ENCODE measurements at places on chromosomes 5 and 9.

GRCh38 chr9:124835026-124835557 lies 18.2 kb upstream of the WDR38 start:
- no peak for DNase-seq

DNA sequence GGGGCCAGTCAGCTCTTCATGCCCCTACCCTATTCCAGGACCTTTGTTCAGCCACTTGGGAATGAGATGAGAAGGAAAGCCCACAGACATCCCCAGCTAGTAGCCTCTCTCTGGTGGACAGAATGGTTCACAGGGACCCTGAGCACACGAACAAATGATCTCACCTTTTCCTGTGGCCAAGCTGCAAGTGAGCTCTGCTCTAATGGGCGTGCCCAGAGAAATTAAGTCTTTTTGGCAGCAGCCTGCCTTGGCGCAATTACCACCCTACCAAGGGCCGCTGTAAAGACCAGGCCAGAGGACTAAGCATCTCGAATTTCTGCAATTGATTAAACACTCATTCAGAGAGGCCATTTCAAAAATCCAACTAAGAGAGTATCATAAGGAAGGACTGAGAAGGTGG lies 56.0 kb downstream of the WHRN start:
- no peak for DNase-seq

GRCh38 chr9:94002316-94003140 lies 47.4 kb upstream of the BARX1 start:
- DNase-seq = no peak

DNA sequence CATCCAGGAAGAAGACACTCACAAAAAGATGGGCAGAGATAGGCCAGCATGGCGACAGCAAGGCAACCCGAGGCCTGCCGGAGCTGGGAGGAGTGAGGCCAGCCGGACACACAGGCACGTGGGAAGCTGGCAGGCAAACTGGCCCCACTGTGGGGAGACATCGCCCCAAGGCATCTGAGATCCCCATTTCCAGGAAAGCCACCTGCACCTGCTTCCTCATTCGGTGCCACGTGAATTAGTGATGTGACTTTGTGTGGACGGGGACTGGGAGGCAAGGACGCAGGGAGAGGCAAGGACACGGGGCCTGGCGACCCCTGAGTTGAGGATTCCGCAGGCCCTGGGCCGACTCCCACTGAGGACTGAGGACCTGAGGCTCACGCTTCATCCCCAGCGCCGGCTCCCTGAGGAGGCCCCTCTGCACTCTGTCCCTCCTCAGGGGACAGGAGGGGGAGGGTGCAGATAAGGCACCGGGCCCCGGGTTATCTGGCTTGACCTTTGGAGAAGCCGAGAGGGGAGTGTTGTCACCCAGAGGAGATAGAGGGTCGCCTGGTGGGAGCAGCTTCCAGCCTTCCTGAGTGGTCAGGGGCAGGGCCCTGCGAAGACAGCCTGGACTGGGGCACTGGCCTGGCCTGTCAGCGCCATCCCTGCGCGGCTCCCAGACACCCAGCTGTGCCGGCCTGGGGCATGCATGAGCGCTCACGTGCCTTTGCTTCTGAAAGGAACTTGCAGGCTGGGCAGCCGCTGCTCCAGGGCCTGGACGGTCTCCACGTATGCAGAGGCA lies 39.7 kb downstream of the NDUFS6 start:
- DNase-seq = no peak

DNA sequence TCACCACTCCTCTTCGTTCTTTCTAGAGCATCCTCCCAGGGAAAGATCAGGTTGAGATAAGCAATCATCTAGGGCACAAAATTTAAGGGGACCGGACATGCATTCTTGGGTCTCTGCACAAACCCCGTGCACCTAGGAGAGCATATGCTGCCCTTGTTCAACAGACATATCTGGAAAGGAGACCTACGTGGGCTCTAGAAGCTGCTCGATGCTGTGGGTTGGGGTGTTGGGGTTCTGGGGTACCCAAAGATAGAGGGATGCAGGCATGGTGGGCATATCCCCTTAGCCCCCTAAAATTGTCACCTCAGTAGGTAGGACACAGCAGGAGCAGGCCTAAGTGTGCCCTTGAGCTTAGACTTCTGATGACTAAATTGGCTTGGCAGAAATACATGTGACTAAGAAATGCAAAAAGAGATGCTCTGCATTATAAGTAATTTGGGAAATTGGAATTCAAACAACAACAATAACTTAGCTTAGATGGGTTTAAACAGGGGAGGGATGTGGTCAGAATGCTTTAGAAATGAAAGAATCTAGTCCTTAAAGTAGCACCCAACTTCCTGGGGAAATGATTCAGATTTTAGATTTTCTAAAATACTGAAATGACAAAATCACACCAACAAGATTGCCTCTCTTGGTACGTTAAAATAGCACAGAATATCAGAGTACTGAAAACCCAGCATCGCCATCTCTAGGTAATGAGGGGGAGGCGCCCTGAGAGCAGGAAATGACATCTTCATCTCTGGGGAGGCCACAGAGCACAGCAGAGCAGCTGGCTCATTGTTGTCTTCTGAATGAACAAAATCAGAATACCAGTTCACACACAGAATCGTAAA lies 172.3 kb downstream of the GNA14 start:
- DNase-seq = no peak

DNA sequence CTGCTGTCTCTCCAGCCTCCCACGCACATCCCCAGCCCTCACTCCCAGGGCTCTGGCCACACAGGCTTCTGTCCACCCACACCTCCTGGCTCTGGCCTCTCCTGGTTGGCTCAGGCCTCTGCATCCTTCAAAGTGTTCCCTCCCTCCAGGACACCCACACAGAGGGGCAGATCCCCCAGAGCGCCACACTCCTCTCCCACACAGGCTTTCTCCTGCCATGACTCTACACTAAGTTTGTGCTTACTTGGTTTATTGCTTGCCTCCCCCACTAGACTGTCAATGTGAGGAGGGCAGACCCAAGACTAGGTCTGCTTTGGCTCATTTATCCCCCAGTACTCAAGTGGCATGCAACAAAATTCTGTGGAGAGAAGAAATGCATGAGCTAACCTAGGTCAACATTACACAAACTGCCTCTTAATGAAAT lies 67.0 kb upstream of the SPOCK1 start:
- no peak for DNase-seq

- DNase-seq = no peak
Measured at GRCh38 chr5:1654786-1655495, 131.2 kb upstream of the LPCAT1 start.

DNA sequence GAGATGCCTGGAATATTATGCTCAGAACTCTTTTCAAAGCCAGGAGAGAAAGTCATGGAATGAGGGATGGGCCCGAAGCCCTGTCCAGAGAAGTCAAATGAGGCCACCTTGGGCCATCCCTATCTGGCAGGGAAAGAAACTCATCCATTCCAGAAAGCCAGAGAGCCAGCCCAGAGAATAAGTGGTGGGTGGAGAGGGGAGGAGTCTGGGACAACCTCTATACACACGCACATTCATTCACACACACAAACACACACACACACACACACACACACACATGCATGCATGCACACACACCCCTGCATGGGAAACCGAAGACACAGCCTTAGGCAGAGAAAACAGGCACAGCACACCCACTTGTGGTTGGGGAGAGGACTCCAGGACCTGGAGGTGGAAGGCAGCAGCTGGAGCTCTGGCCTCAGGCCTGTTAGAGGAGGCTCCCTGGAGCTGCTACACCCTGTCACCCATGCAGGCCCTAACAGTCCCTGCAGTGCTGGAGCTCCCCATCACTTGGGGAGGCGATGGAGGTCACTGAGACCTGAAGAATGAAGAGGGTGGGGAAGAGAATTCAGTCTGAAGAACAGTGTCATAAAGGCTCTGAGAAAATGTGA lies 38.0 kb downstream of the TGFBI start:
- DNase-seq = no peak

GRCh38 chr5:78527054-78527859 lies 121.3 kb downstream of the LHFPL2 start:
- DNase-seq = no peak

- no peak for DNase-seq
Measured at GRCh38 chr5:36373527-36374086, 71.9 kb upstream of the RANBP3L start.

GRCh38 chr9:131186622-131187021 lies 61.2 kb downstream of the NUP214 start:
- DNase-seq = no peak

DNA sequence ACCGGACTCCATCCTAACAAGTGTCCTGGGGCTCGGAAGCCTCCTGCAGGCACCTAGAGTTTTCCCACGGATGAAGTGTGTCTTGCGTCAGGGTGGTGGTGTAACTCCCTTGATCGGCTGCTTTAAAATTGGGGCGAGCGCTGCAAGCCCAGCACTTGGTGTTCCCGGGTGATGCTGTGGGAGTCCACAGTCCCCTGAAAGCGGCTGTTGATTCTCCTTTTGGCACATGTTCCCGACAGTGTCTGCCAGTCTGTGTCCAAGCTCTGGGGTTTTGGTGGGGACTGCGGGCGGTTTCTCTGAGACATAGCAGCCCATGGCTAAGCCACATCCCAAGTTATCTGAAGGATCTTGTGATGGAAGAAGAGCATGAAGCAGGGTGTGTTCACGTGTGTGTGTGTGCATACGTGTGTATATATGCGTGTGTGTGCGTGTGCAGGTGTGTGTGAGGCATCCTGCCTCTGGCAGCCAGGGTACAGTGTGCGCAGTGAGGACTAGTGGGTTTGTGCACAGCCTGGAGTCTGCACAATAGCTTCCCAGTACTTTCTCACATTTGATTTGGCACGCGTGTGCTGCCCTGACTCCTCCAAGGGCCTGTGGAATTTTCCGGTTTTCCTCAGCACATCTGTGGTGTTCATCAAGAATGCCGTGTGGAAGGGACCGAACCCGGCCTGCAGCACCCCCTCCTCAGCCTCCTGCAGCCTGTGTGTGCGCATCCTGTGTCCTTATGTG lies 16.9 kb downstream of the SLC25A48 start:
- no peak for DNase-seq

GRCh38 chr5:73558950-73559349 lies 6.5 kb downstream of the ANKRA2 start:
- no peak for DNase-seq

DNA sequence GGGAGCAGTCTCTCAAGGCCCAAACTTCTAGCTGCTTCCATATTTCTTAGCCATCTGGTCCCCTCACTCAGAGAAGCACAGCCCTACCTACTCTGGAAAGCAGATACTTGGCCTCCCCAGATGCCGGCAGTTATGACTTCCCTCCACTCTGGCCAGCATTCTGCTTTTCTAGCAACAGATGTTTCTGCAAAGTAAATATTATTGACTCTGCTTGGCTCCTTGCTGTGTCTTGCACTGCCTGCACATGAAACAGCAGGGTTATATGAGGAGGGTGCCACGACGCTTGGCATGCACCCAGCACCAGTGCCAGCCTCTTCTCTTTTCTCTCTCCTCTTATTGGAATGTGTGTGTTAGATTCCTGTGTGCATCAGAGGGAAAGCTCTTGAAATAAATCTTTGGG lies 99.7 kb downstream of the ARHGAP26 start:
- DNase-seq = no peak

- DNase-seq = no peak
Measured at GRCh38 chr5:107168848-107169752, 501.6 kb downstream of the EFNA5 start.

DNA sequence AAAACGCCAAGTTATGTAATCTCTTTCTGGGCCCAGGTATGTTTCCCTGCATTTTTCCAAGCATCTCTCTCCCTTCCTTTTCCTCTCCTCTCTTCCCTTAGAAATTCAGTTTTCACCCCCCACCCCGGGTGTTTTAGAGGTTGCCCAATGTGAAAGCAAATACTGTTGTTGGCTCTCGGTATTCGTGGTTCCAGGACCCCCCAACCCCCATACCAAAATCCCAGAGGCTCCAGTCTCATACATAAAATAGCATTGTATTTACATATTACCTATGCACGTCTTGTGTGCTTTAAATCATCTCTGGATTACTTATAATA lies 48.8 kb downstream of the ACER2 start:
- DNase-seq = no peak

GRCh38 chr9:131590907-131591844 lies 45.9 kb downstream of the PRRT1B start:
- peak; percentile 57 for DNase-seq

GRCh38 chr5:110338341-110339083 lies 388.0 kb downstream of the TMEM232 start:
- no peak for DNase-seq

DNA sequence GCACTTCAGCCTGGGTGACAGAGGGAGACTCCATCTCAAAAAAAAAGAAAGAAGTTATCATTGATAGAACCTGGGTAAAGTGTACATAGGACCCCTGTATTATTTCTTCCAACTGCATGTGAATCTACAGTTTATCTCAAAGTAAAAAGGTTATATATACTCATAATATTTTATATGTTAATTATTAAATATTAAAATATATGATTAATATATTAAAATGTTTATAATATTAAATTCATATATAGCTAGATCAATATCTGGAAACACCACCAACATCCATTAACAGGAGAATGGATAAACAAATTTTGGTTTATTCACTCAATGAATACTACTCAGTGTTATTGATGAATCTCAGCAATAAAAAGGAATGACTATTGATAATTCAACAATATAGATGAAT lies 19.7 kb downstream of the C5orf15 start:
- no peak for DNase-seq

DNA sequence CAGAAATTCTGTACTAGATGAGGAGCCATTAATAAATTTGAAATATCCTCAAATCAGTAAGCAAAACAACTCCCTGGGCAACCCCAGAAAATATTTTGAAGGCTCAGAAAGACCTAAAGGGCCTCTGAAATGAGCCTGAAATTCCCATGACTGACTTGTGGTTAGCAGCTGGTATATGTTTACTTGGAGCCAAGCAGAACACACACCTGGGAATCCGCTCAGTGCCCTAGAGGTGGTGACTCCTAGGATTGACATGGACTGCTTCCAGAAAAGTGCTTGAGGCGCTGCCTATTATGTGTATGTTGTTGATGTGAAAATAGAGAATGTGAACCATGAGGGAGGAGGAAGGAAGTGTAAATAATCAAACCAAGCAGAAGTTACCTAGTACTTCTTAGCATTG lies 14.7 kb downstream of the RFK start:
- DNase-seq = no peak

DNA sequence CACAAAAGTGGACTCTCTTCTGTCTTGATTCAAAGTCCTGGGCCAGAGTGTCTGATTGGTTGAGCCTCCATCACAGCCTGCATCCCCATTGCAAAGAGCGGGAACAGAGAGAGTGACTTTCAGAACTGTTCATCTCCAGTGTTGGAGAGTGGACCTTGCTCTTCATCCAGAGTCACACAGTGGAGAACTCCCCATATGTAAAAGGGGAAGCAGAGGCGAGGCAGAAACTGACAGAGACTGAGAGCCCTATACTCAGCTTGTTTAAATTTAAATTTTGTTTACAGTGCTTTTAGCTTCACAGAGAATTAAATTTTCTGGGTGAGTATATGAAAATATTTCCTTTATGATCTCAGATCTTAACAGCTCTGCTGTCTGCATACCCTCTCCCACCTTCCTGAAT lies 70.0 kb upstream of the SSBP2 start:
- DNase-seq = no peak

DNA sequence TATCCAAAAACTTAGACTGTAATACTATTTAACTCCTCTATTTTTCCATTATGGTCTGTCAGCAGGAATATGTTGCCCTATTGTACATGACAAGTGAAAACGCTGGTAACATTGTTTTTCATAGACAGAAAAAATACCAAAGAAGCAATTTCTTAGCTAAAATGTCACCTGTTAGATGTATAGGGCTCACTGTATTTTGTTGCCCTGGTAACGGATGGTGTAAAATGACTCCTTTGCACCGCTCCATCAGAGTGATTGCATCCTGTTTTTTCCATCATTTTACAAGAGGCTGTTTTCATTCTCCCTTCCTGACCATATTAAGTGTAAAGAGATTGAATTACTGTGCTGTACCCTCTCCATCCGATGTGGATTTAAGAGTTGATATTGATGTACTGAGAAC lies 460.1 kb upstream of the TLE4 start:
- DNase-seq = no peak

GRCh38 chr9:134477927-134478326 lies 151.7 kb downstream of the RXRA start:
- no peak for DNase-seq

Data from stimulated activated CD8-positive, alpha-beta memory T cell treated with anti-CD3 and anti-CD28 coated beads, Interleukin-4, amount 100 ng/mL, for 1 hour (primary cell).